ENCODE measurements at places on chromosomes 5 and 9.
A peak's percentile ranks its signal among the peaks of the same experiment; 100 is the strongest.

DNA sequence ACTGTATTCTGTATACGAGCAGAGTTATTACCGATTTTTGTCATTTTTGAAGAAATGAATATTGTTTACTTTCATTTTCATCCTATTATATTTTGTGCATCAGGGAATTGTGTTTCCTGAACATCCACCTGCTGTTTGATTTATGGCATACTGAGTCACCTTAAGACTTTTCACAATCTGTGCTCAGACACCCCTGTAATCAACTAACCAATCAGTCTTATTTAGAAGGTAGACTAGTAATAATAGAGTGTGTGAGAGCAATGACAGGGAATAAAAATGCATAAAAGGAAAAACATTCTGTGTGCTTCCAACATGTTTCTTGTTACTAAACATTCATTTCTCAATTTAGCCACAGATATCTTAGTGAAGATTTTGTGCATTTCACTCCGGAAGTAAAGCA, 1413.6 kb upstream of the ACO1 start:
- H3K36me3 ChIP-seq: no peaks in the 10 kb centered on the region
- H3K27ac ChIP-seq: no peak overlapping the region
- H3K4me3 ChIP-seq: no peak overlapping the region
- no peak for DNase-seq

GRCh38 chr9:272251-273213, 57.9 kb downstream of the DOCK8 start:
- peak; percentile 79 for DNase-seq
- H3K27me3 ChIP-seq: no peaks in the 10 kb centered on the region
- peak overlapping the region; percentile 96 for H3K27ac ChIP-seq

DNA sequence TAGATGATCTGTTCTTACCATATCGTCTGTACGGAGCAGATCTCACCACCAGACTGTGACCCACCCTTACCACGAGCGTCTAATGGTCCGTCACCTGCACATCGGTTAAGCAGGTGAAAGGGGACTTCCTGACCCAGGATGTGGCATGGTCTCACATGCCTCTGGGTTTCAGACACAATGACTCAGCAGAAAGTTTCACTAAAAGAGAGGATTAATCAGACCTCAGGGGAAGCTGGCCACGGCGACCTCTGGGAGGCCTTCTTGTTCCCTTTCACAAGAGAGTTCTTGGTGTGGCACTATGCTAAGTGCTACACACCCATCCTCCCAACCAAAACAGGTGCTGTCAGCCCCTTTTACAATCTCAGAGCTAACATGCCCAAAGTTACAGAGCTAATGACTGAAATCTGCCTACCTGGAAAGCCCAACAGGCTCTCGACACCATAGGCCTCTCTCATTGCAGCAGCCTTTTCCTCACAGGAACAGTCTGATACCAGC, 41.6 kb downstream of the ADAMTS12 start:
- no peaks in the 10 kb centered on the region for H3K27me3 ChIP-seq
- DNase-seq: peak; percentile 45
- H3K27ac ChIP-seq: no peak overlapping the region
- H3K4me3 ChIP-seq: no peak overlapping the region

- H3K27ac ChIP-seq: no peak overlapping the region
- H3K36me3 ChIP-seq: no peaks in the 10 kb centered on the region
- H3K27me3 ChIP-seq: peaks cover 2% of the 10 kb centered on the region
- H3K4me1 ChIP-seq: peaks cover 10% of the 10 kb centered on the region
Measured at GRCh38 chr5:115807654-115808052, 8.8 kb downstream of the CDO1 start.

DNA sequence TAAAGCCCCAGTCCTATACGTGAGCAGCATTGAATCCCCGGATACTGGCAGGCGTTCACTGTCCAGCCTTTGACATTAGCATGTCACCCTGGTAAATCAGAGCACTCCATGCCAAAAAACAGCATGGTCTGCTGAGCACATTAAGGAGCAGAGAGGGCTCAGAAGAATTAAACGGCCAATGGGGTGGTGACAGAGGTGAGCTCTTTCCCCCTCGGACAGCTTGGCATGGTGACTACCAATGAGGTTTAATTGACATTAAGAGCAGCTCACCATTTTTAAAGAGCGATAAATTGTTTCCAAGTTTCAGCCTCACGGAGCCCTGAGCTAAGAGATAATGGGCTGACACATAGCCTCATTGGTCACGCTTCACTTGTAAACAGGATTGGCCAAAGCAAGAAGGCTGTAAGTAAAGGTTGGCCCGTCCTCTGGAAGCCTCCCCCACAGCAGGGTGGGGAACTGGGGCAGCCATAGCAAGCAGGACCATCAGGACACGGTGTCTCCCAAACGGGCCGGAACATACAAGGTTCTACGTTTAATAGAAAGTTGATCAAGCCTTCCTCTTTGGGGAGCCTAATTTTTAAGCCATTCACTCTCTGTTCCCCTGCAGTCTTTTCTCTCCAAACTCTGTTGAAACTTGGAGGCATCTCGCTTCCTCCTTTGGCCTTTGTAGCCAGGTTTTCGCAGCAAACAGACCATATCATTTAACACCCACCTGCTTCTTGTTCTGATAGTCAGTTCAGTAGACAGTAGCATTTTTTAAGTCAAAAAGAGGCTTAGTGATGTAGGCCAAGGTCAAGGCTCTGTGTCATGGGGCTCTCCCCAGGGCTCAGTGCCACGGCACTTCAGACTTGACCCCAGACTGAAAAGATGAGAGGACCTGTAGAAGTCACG, 25.9 kb downstream of the QRFP start:
- peaks cover 84% of the 10 kb centered on the region for H3K36me3 ChIP-seq
- no peak for DNase-seq
- no peaks in the 10 kb centered on the region for H3K27me3 ChIP-seq
- H3K27ac ChIP-seq: no peak overlapping the region

Data from DND-41 (cell line).